Activated CD8-positive, alpha-beta memory T cell treated with anti-CD3 and anti-CD28 coated beads, Interleukin-2, amount 10 ng/mL, durations not matched to agents 7 days and 5 days (primary cell): ENCODE measurements at places on chromosomes 5 and 9.
A peak's percentile ranks its signal among the peaks of the same experiment; 100 is the strongest.

GRCh38 chr5:78591138-78591612 lies 57.4 kb downstream of the LHFPL2 start:
- no peak for DNase-seq

- DNase-seq, result no peak
Measured at GRCh38 chr9:120841930-120842684, 615 bp downstream of the PSMD5 start.

- DNase-seq, result no peak
Measured at GRCh38 chr9:104794070-104794469, 30.1 kb downstream of the NIPSNAP3B start.

GRCh38 chr5:375336-375920 lies 53.9 kb downstream of the AHRR start:
- DNase-seq, result peak; percentile 39

- DNase-seq, result no peak
Measured at GRCh38 chr5:141701360-141702119, 19.5 kb upstream of the ARAP3 start.

DNA sequence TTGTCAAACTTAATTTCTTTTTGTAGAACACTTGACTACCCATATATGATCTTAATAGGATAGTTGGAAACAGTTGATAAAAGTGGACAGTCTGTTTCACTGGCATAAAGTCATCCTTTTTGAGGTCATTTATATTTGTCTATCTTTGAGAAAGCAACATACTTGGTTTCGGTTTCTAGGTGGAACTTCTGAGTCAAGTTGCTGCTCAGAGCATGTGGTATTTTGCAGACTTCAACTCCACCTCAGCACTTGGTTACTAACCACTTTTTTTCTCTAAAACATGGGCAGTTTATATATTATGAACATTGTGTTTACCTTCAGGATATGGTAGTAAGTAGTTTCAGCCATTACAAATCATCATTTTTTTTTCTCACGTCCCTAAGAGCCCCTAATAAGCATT lies 1749.0 kb upstream of the C9orf72 start:
- no peak for DNase-seq

- no peak for DNase-seq
Measured at GRCh38 chr5:138287246-138287645, 12.8 kb upstream of the GFRA3 start.

GRCh38 chr5:62701036-62701435 lies 122.4 kb downstream of the LRRC70 start:
- no peak for DNase-seq

GRCh38 chr5:133696006-133696584 lies 83.8 kb upstream of the FSTL4 start:
- DNase-seq, result no peak

GRCh38 chr5:98929710-98930298 lies 997 bp upstream of the CHD1 start:
- no peak for DNase-seq

DNA sequence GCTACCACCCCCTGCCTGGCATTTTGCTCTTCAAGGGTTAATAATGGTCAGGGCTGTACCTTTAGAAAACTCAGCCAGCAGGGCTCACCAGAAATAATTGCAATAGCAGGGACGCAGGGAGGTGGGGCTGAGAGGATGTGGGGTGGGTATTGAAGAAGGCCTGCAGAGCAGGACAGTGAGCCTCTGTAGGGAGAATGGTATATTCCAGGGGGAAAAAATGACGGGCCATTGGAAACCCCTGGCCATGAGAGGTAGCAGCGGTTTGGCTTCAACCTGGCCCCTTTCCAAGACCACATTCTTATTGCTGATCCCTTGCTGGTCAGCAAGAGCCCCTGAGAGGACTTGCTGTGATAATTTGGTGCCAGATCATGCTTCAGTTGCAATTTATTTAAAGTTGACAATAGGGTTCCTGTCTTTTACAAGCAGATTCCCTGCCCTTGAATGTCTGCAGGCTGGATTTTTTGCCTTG lies 36.7 kb upstream of the CTNNA1 start:
- DNase-seq, result no peak

DNA sequence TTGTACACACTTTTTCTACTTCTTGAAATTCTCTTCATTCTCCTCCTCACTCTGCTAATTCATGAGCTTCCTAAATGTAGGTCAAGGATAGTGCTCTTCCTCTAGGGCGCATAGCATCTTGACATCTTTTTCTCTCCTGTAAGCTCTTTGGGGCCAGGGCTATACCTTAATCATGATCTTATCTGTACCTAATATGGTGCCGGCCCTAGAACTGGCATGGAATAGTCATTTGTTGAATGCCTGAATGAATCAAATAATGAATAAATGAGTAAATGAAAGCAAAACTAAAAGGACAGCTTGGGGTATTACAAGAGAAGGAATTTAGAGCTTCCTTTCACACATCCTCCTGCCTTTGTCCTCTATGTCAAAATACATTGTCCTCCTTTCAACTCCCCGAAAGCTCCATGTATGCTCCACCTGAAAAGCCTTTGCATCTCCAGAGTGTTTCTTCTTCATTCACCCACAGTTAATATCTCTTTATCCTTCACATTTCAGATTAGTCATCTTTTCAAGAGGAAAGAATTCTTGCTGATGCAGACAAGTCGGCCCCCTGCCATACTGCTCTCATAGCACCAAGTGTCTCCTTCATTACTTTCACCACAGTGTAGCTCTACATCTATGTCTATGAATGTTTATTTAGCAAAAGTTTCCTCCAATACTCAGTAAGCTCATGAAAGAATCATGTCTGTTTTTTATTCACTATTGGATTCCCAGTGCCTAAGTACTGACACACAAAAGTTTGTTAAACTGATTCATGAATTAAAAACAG lies 16.4 kb upstream of the PPP2R2B start:
- peak; percentile 42 for DNase-seq

DNA sequence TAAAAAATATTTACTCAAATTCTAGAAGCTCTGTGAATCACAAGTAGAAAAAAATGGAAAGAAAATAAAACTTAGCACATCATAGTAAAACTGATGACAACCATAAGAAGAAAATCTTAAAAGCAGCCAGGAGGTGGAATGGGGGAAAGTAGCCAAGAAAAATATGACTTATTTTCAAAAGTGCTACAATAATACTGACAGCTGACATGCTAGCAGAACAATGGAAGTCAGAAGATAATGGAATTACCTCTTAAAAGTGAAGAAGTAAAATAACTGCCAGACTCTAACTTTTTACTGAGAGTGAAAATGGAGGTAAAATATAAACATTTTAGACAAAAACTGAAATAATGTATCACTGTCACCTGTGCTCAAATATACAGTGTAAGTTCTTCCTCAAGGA lies 532.2 kb upstream of the SGCD start:
- DNase-seq, result no peak

DNA sequence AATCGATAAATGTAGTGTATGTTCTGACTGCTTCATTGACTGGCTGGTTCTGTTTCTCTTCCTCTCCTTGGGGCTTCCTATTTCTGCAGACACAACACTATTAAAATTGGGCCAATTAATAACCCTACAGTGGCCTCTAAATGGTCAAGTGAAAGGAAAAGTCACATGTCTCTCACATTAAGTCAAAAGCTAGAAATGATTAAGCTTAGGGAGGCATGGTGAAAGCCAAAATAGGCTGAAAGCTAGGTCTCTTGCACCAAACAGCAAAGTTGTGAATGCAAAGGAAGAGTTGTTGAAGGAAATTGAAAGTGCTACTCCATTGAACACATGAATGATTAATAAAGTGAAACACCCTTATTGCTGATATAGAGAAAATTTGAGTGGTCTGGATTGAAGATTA lies 58.2 kb downstream of the CCNH start:
- no peak for DNase-seq
